ENCODE measurements at places on chromosomes 12 and 14. TPM values are rescaled to one million over a fixed set of nuclear protein-coding genes. Genes with fewer than 3 reads are reported as not detected.

GRCh38 chr12:70002097-70002911 lies 177.3 kb downstream of the MYRFL start:
- DNase-seq = no peak
- H3K4me1 ChIP-seq = peaks cover 16% of the 10 kb centered on the region
- H3K36me3 ChIP-seq = no peaks in the 10 kb centered on the region
- no peaks in the 10 kb centered on the region for H3K27me3 ChIP-seq
- no peak overlapping the region for H3K27ac ChIP-seq

NRL gene
- 1.6 TPM for total RNA-seq

DNA sequence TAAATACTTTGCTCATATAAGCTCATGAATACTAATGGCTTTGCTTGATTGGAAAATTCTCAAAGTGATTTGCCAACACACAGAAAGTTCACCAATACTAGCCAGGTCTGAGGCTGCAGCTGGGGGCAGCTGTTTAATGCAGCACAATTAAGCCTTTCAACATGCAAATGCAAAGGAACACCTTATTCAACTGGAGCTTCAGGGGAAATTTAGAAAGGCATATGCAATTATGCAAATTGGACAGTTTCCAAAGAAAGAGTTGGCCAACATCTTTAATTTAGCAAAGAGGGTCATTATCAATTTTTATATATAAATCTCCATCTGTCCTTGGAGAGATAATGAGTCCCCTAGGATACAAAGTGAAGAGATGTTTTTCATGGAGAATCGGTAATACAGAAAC lies 40.2 kb upstream of the OTOGL start:
- H3K4me1 ChIP-seq = peaks cover 7% of the 10 kb centered on the region
- H3K36me3 ChIP-seq = no peaks in the 10 kb centered on the region
- H3K27me3 ChIP-seq = no peaks in the 10 kb centered on the region

CIROP gene
- not detected for total RNA-seq

AMIGO2 gene
- 86.7 TPM for total RNA-seq

GRCh38 chr12:64796205-64796845 lies 28.1 kb upstream of the TBC1D30 start:
- H3K36me3 ChIP-seq = no peaks in the 10 kb centered on the region
- DNase-seq = no peak
- H3K27ac ChIP-seq = no peak overlapping the region
- H3K4me3 ChIP-seq = no peak overlapping the region
- H3K4me1 ChIP-seq = peaks cover 2% of the 10 kb centered on the region
- peaks cover 18% of the 10 kb centered on the region for H3K27me3 ChIP-seq

DNA sequence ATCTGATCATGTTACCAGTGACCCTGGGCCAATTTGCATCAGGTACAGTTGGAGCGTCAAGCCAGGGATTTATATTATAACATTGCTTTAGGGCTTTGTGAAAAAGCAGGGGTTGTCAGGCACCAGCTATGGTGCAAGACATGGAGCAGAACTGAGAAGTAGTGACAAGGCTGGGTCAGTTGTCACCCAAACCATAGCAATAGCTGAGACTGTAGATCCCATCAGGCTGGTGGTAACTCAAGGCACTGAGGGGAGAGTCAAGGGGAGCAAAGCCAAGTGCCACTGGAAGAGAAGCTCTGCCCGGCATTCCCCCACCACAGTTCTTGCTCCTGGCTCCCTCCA lies 16.9 kb downstream of the BCL2L14 start:
- H3K4me1 ChIP-seq = peaks cover 46% of the 10 kb centered on the region
- DNase-seq = no peak
- H3K27ac ChIP-seq = no peak overlapping the region

TSPAN19 gene
- not detected for total RNA-seq

DNA sequence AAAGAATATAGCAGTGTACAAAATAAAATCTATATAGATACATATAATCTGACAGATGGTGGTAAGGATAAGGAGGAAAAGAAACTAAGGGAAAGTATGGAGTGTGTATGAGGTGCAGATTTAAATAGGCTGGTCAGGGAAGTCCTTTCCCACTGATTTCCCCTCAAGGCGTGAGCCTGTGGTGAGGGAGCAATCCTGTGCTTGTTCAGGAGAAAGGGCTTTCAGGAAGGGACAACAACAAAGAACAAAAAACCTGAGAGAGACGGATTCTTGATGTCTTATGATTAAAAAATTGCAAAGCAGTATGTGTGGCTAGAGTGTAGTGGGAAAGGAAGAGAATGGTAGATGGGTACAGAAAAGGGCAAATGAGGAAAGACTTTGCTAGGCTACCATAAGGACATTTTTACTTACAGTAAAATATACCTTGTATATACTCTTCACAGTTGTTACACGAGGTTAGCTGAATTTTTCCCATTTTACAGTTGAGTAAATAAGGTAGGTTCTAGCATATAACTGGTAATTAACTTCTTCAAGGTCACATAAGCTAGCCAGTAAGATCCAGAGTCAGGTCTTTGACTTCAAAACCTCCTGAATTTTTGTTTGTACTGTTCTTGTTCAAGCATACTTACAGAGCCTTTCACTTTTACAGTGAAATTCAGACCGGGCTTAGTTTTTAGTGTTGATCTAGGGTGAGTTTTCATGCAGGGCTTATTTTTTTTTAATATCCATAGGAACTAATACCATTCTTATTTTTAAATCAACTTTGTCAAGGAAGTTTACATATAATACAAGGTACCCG lies 15.6 kb downstream of the CNOT2 start:
- peak overlapping the region; percentile 62 for H3K27ac ChIP-seq
- no peak for DNase-seq
- H3K4me3 ChIP-seq = no peak overlapping the region
- H3K27me3 ChIP-seq = no peaks in the 10 kb centered on the region
- peaks cover 51% of the 10 kb centered on the region for H3K4me1 ChIP-seq

DNA sequence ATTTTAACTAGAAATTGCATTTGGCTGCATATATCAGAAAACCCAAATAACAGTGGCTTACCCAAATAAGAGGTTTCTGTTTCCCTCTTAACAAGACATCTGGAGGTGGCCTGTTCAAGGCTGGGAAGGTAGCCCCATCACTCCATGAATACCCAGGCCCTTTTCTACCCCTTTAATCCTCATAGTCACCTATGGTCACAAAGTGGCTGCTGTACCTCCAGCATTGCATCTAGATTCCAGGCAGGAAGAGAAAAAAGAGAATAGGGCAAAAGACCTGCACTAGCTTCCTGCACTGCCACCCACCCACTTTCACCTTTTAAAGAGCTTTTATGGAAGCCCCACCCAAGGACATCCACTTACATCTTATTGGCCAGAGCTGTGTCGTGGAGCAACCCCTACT lies 124.0 kb upstream of the NCOR2 start:
- no peak for DNase-seq
- H3K27ac ChIP-seq = no peak overlapping the region
- H3K4me1 ChIP-seq = peaks cover 22% of the 10 kb centered on the region
- no peaks in the 10 kb centered on the region for H3K27me3 ChIP-seq

DNA sequence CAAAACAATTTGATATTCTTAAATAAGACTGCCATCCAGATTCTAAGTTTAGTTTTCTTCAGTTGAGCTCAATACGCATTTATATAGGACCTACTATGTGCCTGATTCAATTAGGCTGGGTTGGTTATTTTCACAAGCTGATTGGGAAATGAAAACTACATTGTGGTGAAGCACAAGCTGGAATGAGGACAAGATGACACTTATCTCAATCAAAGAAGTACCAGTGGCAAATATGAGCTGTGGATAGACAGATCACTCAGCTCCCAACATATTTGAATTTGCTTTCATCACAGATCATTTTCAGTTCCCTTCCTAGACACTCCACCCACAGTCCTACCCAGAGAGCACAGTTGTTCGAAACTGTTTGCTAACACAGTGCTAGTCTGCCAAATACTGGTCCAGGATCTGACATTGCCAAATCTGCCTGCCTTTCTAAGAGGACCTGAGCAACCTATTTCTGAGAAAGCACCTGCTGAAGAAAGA lies 74.7 kb downstream of the LLPH start:
- no peak overlapping the region for H3K27ac ChIP-seq
- no peak for DNase-seq
- H3K27me3 ChIP-seq = no peaks in the 10 kb centered on the region
- peaks cover 6% of the 10 kb centered on the region for H3K4me1 ChIP-seq
- H3K36me3 ChIP-seq = no peaks in the 10 kb centered on the region

DNA sequence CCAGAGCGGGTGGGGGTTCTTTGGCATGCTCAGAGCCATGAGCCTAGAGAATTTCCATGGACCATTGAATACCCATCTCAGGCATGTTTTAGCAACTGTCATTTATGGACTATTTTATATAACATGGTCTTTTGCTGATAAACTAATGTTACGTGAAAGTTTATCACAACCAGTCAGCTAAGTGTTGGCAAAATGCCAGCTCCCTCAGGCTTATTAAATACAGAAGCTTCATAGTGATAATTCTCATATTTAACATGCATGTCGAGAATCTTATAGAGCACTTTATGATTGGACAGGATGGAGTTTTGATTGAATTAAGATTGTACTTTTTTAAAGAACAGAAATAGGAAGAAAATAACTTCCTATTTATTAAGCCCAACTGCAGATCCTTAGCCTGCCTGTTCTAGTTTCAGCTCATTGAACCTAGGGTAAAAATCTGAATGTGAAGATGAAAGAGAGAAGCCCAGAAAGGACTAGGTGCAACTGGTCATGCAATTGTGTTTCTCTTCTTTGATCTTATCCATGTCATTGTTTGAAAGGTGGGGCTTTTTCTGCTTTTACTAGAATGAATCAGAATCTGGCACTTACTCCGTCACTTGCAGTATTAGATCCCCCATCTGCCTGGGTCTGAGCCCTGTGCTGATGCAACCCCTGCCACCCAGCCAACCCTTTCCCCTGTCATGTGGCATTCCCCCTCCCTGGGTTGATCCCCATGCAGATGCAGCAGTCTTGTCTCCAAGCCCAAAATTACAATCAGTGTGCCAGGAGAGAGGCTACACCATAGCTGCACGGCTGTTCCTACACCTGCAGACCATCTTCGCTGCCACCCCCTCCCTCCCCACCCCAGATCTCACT lies 134.6 kb upstream of the EVL start:
- H3K27ac ChIP-seq = no peak overlapping the region
- DNase-seq = no peak

- H3K4me1 ChIP-seq = peaks cover 85% of the 10 kb centered on the region
- H3K36me3 ChIP-seq = no peaks in the 10 kb centered on the region
- peak overlapping the region; percentile 85 for H3K27ac ChIP-seq
- no peak for DNase-seq
- no peaks in the 10 kb centered on the region for H3K27me3 ChIP-seq
These were observed 18.3 kb upstream of the SLC38A2 start for GRCh38 chr12:46390881-46391280.

GRCh38 chr12:131114271-131114670 lies 160.6 kb downstream of the ADGRD1 start:
- peaks cover 21% of the 10 kb centered on the region for H3K27me3 ChIP-seq
- H3K27ac ChIP-seq = no peak overlapping the region
- peaks cover 2% of the 10 kb centered on the region for H3K36me3 ChIP-seq
- peaks cover 12% of the 10 kb centered on the region for H3K4me1 ChIP-seq
- peak; percentile 14 for DNase-seq

DNA sequence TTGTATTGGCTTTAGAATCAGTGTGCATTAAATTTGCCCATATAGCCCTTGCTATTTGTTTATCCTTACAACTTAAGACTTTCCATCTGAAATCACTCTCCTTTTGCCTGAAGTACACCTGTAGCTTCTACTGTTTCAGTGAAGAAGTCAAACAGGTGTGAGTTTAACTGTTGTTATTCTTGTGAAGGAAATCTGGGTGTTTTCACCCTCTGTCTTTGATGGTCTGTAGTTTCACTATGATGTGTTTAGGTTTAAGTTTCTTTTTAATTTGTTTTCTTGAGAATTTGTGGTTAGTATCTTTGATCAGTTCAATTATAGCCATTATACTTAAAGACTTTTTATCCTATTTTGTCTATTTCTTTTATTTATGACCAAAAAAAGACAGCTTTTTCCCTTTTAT lies 68.9 kb upstream of the BBS10 start:
- H3K36me3 ChIP-seq = no peaks in the 10 kb centered on the region
- H3K27ac ChIP-seq = no peak overlapping the region
- no peak overlapping the region for H3K4me3 ChIP-seq

MOK gene
- 10.1 TPM for total RNA-seq

DNA sequence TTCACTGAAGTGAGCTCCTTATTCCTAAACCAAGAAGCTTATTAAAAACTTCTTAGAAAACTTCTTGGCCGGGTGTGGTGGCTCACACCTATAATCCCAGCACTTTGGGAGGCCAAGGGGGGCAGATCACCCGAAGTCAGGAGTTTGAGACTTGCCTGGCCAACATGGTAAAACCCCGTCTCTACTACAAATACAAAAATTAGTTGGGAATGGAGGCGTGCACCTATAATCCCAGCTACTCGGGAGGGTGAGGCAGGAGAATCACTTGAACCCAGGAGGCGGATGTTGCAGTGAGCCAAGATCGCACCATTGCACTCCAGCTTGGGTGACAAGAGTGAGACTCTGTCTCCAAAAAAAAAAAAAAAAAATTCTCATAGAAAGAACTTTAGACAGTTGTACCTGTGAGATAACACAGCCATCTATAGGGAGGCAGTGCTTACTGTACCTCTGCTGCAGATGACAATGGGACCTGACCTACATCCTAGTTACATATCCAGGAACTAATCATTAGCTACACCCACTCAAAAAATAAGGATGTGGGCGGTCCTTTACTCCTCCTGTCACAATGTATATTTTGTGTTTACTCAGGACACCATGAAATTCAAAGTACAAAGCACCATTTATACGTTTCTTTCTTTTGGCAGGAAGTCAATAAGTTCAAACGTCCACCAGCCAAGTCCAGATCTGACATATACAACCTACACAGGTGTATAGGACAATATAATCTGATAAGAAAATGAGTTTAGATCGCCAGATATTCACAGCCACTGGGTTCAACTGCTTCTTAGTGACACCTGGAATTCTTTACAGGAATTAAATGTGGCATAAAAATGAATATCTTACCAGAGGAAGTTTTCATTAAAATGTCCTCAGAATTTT lies 14.9 kb downstream of the STXBP6 start:
- DNase-seq = no peak
- no peak overlapping the region for H3K4me3 ChIP-seq
- H3K4me1 ChIP-seq = peaks cover 8% of the 10 kb centered on the region

DNA sequence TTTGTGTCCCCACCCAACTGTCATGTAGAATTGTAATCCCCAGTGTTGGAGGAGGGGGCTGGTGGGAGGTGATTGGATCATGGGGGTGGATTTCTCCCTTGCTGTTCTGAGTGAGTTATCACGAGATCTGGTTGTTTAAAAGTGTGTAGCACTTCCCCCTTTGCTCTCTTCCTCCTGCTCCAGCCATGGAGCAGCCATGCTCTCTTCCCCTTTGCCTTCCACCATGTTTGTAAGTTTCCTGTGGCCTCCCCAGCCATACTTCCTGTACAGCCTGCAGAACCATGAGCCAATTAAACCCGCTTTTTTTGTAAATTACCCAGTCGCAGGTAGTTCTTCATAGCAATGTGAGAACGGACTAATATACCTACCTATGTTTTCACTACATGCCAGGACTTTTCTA lies 2.6 kb upstream of the POC1B start:
- no peak overlapping the region for H3K27ac ChIP-seq
- H3K4me1 ChIP-seq = peaks cover 19% of the 10 kb centered on the region
- no peak overlapping the region for H3K4me3 ChIP-seq
- no peak for DNase-seq
- H3K27me3 ChIP-seq = no peaks in the 10 kb centered on the region
- peaks cover 3% of the 10 kb centered on the region for H3K36me3 ChIP-seq

RFX4 gene
- total RNA-seq = not detected

Data from chondrocyte (in vitro differentiated cells).